ENCODE measurements at places on chromosomes 6 and 20.

- DNase-seq, result no peak
These were observed 27.8 kb upstream of the TLDC2 start for GRCh38 chr20:36848078-36848660.

- no peak for DNase-seq
These were observed 81.1 kb downstream of the LAMA4 start for GRCh38 chr6:112173221-112173804.

DNA sequence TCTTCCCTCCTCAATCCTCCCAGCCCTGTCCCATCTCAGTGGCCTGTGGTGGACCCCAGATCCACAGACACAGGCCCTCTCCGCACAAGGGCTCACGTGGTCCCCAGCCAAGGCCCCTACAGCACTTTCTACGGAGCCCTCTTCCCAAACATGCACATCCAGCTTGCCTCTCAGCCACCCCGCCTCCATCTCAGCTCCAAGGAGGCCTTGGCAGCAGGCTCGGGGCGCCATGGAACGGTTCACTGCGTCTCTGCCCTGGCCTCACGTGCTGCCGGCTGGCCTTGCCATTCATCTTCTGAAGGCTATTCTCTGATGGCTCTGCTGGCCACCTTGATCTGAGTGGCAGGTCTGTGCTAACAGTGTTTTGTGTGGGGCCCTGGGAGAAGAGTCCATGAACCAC, 33.0 kb downstream of the GNAS-AS1 start:
- DNase-seq, result no peak

DNA sequence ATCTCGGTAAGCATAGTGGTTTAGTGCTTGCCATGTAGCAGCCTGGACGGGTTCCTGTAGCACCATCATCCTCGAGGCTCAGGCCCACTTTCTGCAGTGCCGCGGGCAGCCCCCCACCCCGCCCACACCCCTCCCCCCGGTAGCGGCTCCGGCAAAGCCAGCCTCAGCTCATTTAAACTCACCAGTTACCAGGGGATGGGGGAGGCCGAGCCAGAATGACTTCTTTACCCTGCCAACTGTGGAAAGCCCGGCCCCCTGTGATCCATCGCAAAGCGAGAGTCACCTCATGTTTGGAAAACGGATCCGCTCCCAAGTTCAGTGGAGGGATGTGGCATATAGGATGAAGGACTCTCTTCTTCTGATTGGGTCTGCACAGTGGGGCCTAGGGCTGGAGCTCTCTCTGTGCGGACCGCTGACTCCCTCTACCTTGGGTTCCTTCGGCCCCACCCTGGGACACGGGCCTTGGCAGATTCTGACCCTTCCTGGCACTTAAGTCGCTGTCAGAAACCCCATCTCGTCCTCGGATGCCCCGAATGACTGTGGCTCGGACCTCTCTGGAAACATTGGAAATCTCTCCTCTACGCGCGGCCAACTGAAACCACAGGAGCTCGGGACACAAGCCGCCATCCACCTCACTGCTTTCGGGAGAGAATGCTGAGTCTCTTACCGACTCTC, 337.8 kb upstream of the DEFB115 start:
- DNase-seq, result no peak

DNA sequence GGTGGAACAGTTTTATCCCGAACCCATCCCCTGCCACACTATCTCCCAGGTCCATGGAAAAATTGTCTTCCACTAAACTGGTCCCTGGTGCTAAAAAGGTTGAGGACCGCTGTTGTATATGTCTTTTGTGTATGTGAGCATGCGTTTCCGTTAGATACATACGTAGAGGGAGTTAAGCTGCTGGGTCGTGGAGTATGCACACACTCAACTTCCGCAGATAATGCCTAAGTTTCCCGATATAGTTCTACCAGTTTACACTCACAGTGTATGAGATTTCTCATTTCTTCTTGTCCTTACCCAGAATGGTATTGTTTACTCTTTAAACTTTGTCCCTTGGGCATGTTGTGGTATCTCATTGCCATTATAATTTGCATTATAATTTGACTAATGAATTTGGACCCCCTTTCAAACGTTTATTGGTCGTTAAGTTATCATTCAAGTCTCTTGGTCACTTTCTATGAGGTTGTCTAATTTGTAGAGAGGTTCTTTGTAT, 50.5 kb upstream of the SCAF8 start:
- no peak for DNase-seq

DNA sequence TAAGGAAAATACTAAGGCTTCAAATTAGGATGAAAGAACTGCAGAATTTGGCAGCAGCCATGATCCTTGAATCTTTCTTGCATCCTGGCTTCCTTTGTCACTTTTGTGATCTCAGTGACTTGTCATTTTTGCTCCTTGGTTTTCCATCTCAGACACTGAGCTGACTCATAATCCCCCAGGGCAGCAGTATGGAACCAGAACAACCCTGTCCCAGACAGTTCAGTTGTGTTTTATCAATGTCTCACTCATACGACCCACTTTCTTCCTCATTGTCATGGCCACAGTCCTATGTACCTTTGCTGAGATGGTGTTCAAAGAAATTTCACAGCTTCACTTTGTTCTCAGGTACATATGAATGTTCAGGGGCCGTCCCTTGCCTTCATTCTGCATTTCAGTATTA, 488.5 kb upstream of the BTBD3 start:
- no peak for DNase-seq

GRCh38 chr6:14121936-14122344, 4.4 kb downstream of the CD83 start:
- DNase-seq, result no peak

GRCh38 chr6:139584599-139584998, 210.2 kb upstream of the CITED2 start:
- DNase-seq, result no peak

DNA sequence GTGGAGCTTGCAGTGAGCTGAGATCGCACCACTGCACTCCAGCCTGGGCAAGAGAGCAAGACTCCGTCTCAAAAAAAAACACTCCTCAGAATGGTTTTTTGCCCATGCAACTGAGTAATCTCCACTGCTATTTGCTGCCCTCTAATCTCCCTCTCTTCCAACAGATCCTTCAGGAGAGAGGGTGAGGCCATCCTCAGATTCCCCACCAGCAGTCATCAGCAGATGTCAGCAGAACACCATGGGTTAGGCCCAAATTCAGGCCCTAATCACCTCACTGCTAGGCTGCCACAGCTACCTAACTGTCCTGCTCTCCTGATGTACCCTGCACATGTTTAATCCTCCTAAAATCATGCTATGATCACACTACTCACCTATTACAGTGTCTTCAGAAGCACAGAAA, 63.2 kb upstream of the BEND6 start:
- no peak for DNase-seq

GRCh38 chr6:4135665-4136353, 434 bp upstream of the ECI2 start:
- DNase-seq, result peak; percentile 97

DNA sequence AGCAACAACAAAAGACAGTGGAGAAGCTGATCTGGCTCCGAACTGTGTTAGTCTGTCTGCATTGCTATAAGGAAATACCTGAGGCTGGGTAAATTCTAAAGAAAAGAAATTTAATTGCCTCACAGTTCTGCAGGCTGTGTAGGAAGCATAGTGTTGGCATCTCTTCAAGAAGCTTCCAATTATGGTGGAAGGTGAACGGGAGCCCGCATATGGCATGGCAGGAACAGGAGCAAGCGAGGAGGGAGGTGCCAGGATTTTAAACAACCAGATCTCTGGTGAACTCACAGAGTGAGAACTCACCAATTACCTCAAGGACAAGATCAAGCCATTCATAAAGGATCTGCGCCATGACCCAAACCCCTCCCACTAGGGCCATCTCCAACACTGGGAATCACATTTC, 293.5 kb downstream of the SMOC2 start:
- DNase-seq, result no peak

DNA sequence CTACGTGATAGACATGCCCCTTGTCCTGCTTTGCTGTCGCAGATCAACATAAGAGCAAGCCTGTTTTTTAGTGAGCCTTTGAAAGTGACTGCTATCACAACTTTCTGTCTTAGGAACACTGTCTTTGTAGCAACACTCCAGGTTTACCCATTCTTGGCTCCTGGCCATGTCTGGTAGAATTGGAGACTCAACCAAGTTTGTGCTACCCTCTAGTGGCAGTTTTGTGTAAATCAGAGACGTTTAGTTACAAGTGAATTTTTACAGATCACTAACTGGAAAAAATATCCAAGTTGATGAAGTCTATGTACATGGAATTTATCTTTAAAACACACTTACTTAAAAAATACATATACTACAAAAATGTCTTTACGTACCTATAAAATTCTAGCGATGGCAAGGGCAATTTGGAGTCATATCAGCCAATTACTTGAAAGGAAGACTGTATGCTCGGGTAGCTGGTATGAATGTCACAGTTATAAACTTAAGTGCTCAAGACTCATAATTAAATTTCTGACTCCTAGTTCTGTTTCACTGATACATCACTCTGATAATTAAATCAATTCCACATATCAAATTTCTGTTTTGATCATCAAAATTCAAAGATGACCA, 101.4 kb downstream of the ADGB start:
- DNase-seq, result peak; percentile 96

DNA sequence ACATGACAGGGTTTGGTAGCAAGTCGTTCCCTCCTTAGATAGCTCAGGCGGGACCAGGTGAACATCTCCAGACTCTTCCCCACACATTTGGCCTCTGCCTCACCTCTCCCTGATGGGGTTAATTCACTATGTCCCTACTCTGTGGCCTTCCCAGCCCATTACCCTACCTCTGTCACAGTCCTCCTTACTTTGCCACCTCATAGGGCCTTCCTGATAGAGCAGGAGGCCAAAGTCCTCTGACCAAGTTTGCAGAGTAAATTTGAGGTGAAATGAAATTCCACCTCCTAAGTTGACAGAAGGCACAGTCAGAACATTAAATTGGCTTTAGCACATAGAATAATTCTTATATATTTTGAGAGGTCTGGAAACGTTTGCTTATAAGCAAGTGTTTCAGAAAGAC, 53.1 kb upstream of the ARMC2 start:
- no peak for DNase-seq

DNA sequence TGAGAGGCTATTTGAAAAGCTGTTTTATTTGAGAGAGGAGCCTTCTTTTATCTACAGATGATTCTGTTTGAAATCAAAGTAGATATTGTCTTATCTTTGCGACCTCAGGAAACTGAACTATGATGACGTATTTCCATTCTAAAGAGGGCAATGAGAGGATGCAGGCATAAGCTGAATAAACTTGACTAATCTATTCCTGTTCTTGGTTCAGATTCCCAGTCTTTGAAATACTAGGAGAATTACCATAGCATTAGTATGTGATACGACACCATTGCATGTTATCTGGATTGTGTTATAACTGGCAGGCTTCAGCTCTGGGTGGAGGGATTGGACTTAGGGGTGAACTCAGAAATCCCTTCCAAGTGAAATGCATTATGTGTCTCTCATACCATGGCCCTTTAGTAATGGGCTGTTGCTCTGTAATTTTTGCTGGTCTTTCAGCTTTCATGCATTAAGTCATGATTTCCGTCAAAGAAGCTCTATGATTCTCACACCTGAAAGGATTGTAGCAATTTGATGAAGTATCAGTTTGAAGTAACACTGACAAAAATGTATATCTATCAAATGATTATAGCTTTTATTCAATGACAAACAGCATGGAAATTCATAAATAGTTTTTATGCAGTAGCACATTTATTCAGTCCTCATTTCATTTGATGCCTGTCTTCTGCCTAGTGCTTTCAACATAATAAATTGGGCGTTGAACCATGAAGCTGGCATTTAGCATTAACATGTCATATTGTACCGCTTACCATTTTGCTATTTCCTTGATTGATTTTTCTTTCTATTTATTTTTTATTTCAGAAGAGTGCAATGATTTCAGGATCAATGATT, 138.4 kb upstream of the SPACA1 start:
- peak; percentile 35 for DNase-seq

DNA sequence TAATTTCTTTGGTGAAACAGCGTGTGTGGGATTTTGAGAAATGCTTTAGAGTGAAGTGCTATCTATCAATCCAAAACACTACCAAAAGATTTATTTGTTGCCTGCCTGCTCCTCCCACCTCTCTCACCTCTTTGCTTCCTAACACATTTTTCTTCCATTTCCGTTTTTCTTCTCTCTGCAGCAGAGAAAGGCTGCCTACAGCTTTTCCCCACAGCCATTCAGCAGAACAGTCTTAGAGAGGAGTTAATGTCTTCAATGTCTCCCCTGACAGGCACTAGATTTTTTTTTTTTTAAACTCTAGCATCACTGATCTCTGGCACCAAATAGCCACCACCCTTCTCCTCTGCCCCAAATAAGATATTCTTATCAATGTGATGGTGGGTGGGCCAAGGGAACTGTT, 327.8 kb upstream of the MAN1A1 start:
- DNase-seq, result no peak

All from spinal cord (tissue), 10 donors.